ENCODE measurements at places on chromosomes 3 and 15.

- no peaks in the 10 kb centered on the region for H3K36me3 ChIP-seq
- no peaks in the 10 kb centered on the region for H3K27me3 ChIP-seq
- no peak overlapping the region for H3K4me3 ChIP-seq
- H3K4me1 ChIP-seq = no peaks in the 10 kb centered on the region
- DNase-seq = no peak
Observed at GRCh38 chr3:58679974-58680666, 13.5 kb upstream of the FAM3D start.

GRCh38 chr15:39269352-39269751 is 311.5 kb upstream of the THBS1 start:
- H3K36me3 ChIP-seq = no peaks in the 10 kb centered on the region
- no peak overlapping the region for H3K4me3 ChIP-seq
- no peak overlapping the region for H3K27ac ChIP-seq
- H3K27me3 ChIP-seq = no peaks in the 10 kb centered on the region

DNA sequence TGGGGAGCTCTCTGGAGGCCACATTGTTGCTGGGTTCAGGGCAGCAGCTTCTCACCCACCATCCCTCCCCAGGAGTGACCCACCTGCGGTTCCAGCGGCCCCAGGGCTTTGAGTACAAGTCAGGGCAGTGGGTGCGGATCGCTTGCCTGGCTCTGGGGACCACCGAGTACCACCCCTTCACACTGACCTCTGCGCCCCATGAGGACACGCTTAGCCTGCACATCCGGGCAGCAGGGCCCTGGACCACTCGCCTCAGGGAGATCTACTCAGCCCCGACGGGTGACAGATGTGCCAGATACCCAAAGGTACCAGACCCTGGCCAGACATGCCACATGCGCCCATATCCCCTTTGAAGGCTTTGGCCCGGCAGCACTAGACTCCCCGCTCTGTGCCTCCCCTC is 26.1 kb downstream of the SHF start:
- H3K27me3 ChIP-seq = no peaks in the 10 kb centered on the region
- no peaks in the 10 kb centered on the region for H3K36me3 ChIP-seq
- DNase-seq = no peak
- H3K27ac ChIP-seq = no peak overlapping the region
- no peak overlapping the region for H3K4me3 ChIP-seq
- H3K4me1 ChIP-seq = peaks cover 15% of the 10 kb centered on the region

GRCh38 chr3:165443664-165444063 is 247.5 kb upstream of the SLITRK3 start:
- no peaks in the 10 kb centered on the region for H3K36me3 ChIP-seq
- no peaks in the 10 kb centered on the region for H3K4me1 ChIP-seq
- no peak overlapping the region for H3K27ac ChIP-seq
- H3K27me3 ChIP-seq = no peaks in the 10 kb centered on the region

DNA sequence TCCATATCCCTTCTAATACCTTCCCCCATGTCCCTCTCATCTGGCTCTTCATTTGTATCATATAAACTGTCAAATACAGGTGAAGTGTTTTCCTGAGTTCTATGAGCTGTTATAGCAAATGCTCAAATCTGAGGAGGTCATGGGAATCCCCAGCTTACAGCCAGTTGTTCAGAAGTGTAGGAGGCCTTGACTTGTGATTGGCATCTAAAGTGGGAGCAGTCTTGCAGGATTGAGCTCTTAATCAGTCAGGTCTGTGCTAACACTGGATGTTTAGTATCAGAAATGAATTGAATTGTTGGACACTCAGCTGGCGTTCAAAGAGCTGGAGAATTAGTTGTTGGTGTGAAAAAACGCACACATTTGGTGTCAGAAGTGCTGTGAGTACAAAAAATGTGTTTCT is 65.0 kb downstream of the IFT57 start:
- DNase-seq = no peak
- H3K36me3 ChIP-seq = no peaks in the 10 kb centered on the region
- no peak overlapping the region for H3K27ac ChIP-seq
- no peaks in the 10 kb centered on the region for H3K27me3 ChIP-seq

GRCh38 chr3:134066158-134066541 is 36.4 kb upstream of the SLCO2A1 start:
- H3K27me3 ChIP-seq = no peaks in the 10 kb centered on the region
- no peaks in the 10 kb centered on the region for H3K4me1 ChIP-seq
- H3K4me3 ChIP-seq = no peak overlapping the region
- DNase-seq = no peak

DNA sequence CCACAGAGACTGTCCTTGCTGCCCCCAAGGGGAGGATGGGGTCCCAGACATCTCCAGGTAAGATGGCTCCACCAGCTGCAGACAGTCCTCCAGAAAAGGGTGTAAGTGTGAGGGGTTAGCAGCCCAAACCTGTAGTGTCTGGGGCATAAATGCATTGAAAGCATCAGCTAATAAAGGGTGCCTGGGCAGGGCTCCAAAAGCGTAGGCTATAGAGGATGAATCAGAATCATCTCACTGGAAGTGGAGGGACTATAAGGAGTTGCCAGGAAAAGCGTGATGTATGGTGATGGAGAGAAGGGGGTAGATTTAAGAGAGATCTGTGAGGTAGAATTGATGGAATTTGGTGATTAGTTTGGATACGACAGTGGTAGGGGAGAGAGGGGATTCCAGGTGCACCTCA is 79.9 kb upstream of the ONECUT1 start:
- no peaks in the 10 kb centered on the region for H3K36me3 ChIP-seq
- H3K27me3 ChIP-seq = no peaks in the 10 kb centered on the region
- no peak overlapping the region for H3K27ac ChIP-seq
- H3K4me3 ChIP-seq = no peak overlapping the region
- no peak for DNase-seq
- H3K4me1 ChIP-seq = no peaks in the 10 kb centered on the region

GRCh38 chr15:39312984-39313383 is 267.9 kb upstream of the THBS1 start:
- no peaks in the 10 kb centered on the region for H3K36me3 ChIP-seq
- H3K27me3 ChIP-seq = no peaks in the 10 kb centered on the region
- no peak for DNase-seq
- H3K4me3 ChIP-seq = no peak overlapping the region
- H3K27ac ChIP-seq = no peak overlapping the region

DNA sequence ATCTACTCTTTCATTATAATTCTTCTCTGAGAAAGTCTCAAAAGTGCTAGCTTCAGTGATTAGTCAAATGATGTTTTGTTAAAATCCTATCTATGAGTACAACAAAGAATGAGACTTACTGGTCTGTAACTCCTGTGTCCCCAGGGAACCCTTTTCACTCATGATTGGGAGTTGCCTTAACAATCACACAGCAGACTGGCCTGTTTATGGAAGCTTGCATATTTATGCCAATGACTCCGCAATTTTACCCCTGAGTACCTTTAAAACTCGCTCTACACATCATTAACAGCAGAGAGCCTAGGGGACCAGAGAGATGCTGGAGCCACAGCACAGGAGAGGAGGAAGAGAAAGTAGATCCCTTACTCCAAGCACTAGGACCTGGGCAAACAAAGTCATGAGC is 628.1 kb downstream of the IGSF11 start:
- no peaks in the 10 kb centered on the region for H3K4me1 ChIP-seq
- H3K27ac ChIP-seq = no peak overlapping the region
- H3K36me3 ChIP-seq = no peaks in the 10 kb centered on the region
- no peaks in the 10 kb centered on the region for H3K27me3 ChIP-seq
- H3K4me3 ChIP-seq = no peak overlapping the region

DNA sequence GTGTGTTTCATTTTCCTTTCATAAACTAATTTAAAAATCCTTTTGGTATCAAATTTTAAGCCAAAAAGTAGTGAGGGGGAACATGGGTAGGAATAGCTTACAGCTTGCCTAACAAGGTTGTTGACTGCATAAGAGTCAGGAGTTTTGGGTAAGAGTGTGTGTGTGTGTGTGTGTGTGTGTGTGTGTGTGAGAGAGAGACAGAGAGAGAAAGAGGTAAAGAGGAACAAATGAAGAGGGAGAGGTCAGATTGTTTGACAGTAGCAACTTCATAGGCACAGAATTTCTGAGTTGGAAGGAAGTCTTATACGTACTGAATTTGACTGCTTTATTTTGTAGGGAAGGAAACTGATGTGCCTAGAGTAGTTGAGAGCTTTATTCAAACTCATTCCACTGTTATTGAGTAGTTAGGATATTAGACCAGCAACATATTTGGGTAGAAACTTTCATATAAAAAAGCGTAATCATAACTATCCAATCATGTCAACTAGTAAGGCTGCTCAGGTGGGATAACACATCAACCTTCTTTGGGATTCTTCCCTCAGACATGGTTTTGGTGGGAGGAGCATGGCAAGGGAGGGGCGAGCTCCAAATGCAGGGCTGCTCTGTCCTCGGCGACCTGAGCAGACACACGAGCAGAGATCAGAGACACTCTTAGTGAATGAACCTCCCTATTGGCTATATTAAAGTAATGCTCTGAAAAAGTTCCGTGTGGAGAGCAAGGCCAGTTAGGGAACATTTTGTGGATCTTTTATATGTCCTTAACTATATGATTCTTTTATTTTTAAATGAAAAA is 86.4 kb downstream of the LPP start:
- H3K4me1 ChIP-seq = no peaks in the 10 kb centered on the region
- no peaks in the 10 kb centered on the region for H3K27me3 ChIP-seq
- DNase-seq = no peak

- H3K27me3 ChIP-seq = no peaks in the 10 kb centered on the region
- no peak overlapping the region for H3K4me3 ChIP-seq
- no peak for DNase-seq
- H3K36me3 ChIP-seq = no peaks in the 10 kb centered on the region
Observed at GRCh38 chr3:168086541-168087260, 9.0 kb downstream of the GOLIM4 start.

DNA sequence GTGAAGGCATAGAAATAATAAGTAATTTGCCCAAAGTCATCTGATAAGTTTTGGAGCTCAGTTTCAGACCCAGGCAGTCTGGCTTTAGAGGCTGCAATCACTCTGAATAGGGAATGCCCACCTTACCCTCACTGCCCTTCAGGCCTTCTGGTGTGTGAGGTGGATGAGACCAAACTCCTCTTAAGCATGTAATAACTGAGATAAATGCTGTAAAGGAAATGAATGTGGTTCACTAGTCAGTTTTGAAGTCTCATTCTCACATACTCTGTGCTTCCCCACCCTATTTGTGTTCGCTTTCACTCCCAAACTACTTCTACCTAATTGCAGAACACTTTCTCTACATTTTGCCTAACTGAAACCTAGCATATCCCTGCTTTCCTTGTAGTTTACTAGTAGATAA is 144.1 kb downstream of the FILIP1L start:
- H3K36me3 ChIP-seq = no peaks in the 10 kb centered on the region
- no peaks in the 10 kb centered on the region for H3K4me1 ChIP-seq
- DNase-seq = no peak
- no peaks in the 10 kb centered on the region for H3K27me3 ChIP-seq

DNA sequence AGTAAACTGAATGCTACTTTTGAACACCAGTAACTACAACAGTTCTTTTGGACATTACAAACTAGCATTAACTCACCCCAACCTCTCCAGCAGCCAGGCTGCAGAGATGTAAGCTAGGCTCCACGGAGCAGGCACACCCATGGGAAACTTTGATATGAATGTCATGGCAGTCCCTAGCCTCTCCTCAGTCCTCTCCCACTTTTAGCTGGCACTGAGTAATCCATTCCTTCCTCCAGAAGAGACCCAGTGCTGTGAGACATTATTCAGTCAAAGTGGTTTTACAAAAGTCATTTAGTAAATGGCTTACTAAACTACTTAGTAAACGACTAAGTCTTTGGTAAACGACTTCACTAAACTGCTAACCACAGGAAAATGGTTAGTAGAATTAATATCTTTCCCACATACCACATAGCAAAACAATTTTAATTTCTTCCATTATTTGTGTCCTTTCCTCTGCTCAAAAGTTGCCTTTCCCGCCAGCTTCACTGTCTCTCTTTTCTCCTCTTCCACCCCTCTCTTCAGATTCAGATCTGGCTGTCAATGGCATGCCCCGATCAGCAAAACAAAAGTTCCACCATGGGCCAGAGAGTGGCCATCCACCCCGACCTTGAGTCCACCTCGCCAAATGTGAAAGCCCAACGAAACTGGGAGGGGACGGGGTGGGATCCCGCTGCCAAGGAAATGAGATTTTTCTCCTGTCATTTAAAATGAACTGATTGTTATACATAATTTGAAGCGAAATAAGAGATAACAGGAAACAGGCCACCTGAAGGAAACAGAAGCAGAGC is 67.5 kb upstream of the TJP1 start:
- no peak overlapping the region for H3K4me3 ChIP-seq
- no peaks in the 10 kb centered on the region for H3K36me3 ChIP-seq

DNA sequence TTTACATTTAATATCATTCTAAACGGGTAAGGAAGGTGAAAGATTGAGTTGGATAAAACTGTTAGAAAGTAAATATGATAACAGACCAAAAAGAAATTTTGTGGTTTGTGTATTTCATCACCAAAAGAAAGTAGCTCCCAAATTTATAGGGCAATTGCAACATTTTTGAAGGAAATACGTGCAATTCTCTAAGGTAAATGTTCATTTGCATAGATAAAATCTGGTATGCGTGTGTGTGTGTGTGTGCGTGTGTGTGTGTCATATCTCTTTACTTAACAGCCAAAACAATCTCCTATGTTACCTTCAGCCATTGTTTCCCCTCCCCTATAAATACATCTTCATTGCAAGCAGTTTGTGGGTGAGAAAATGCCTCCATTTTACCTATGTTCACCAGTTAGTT is 208.4 kb downstream of the TNIK start:
- no peak overlapping the region for H3K27ac ChIP-seq
- no peaks in the 10 kb centered on the region for H3K27me3 ChIP-seq
- H3K4me3 ChIP-seq = no peak overlapping the region

- no peak overlapping the region for H3K27ac ChIP-seq
- H3K27me3 ChIP-seq = no peaks in the 10 kb centered on the region
- DNase-seq = no peak
- no peaks in the 10 kb centered on the region for H3K36me3 ChIP-seq
- H3K4me1 ChIP-seq = peaks cover 37% of the 10 kb centered on the region
Observed at GRCh38 chr3:10390641-10391373, 69.9 kb upstream of the SEC13 start.

GRCh38 chr15:59933607-59934006 is 70.5 kb upstream of the FOXB1 start:
- H3K36me3 ChIP-seq = no peaks in the 10 kb centered on the region
- H3K4me1 ChIP-seq = no peaks in the 10 kb centered on the region
- no peaks in the 10 kb centered on the region for H3K27me3 ChIP-seq
- DNase-seq = no peak
- H3K4me3 ChIP-seq = no peak overlapping the region

Measured in CD8-positive, alpha-beta memory T cell (primary cell).